ENCODE measurements at places on chromosomes 2 and 18.
A peak's percentile ranks its signal among the peaks of the same experiment; 100 is the strongest.

- no peak for DNase-seq
Measured at GRCh38 chr2:70044290-70045040, 42.8 kb upstream of the PCBP1 start.

GRCh38 chr2:219142329-219142728, 18.3 kb downstream of the NHEJ1 start:
- DNase-seq = no peak

DNA sequence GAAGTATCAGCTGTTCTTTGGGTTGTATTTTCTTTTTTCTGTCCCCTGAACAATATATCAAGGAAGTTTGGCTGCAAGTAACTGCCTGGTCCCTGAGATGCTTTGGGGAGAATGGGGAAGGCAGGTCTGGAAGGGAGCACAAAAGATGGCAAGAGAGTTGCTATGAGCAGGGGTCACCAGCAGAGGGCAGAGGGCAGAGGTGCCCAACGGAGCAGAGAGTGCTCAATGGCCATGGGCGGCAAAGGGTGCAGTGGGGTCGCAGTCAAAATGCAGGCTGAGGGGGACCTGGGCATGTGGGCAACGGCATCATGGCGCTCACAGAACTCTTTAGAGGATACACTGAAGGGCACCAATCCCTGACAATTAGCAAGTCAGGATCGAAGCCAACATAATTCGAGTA, 107.7 kb upstream of the ATP8B1 start:
- no peak for DNase-seq

- DNase-seq = peak; percentile 61
Measured at GRCh38 chr18:43563780-43564179, 286.5 kb upstream of the SYT4 start.

DNA sequence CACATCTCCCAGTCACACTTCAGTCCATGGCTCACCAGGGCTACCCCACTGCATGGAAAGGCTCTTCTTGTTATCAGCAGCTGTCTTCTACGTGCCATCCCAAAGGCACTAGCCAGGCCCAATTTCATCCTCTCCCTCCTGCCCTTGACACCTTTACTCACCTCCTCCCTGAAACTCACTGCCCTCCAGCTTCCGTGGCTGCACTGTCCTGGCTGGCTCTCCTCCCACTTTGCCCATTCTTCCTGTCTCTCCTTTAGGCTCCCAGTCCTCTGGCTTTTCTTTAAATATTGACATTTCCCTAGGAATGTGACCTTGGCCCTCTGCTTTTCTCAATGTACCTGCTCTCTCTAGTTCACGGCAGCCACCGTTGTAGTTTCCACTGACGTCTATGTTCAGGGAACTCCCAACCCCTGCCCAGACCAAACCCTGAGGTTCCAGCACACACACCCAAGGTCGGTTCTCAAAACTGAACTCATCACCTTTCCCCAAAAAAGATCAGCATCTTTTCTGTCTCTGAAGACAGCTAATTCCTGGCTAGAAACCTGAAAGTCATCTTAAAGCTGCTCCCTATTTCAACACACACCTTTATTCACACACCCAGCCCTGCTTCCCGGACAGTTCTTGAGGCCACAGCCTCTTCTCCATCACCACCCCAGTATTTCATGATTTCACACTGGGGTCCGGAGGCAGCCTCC, 36.7 kb downstream of the WDFY1 start:
- DNase-seq = no peak

DNA sequence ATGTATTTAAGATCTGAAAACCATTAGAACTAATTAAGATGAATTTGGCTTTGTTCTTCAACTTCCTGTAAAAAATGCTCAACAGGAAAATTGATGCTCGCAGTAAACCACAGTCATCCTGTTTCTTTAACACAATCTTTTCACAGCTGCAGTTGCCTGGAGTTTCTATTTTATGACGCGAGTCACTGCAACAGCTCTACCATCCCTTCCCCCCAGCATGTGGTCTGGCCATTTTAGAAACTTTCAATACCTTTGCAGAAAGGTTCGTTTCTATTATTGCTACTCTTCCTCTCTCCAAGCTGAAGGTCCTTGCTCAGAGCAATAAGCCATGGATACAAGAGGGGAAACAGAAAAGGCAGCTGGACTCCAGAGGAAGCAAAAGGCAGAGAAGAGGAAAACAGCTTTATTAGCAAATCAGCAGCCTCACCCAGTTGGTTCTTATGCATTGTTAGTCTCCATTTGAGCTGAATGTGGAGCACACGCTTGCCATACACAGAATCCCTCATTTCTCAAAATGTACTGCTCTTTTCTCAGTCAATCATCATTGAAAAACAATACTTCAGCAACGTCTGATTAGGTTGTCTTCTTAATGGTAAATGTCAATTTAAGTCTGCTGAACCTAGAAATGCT, 3.9 kb downstream of the WIPF1 start:
- DNase-seq = no peak

- no peak for DNase-seq
Measured at GRCh38 chr2:169761251-169761969, 27.8 kb downstream of the KLHL23 start.

DNA sequence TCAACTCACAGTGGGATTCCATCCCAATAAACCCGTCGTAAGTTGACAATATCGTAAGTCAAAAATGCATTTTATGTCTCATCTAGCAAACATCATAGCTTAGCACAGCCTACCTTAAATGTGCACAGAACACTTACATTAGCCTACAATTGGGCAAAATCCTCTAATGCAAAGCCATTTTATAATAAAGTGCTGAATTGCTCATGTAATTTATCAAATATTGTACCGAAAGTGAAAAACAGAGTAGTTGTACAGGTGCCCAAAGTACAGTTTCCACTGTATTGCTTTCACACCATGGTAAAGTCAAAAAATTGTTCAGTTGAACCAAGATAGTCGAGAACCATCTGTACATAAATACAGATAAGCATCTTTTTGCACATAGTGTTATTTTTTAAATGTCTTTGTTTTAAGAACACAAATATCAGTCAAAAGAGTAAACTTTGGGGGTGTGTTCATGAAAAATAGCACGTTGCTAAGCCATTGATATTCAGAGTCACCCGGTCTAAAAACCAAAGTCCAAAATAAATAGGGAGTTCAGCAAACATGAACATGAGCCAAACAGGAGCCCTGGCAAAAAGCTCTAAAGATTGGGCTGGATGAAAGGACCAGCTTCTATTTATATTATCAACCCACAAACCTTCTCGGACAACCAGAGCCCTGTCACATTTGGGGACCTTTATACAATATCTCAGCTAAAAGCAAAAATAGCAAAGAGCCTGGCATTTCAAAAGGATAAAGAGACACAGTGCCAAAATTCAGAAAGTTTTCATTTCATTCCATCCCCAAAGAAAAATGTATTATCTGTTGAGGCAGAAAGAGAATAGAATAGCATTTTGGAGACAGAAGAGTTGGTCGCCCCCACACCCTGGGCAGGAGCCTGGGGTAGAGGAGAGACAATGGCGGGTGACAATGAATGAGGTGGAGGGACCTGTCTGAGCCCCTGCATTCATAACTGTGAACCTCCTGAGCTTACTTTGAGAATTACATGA, 105.9 kb upstream of the SH3BP4 start:
- no peak for DNase-seq

DNA sequence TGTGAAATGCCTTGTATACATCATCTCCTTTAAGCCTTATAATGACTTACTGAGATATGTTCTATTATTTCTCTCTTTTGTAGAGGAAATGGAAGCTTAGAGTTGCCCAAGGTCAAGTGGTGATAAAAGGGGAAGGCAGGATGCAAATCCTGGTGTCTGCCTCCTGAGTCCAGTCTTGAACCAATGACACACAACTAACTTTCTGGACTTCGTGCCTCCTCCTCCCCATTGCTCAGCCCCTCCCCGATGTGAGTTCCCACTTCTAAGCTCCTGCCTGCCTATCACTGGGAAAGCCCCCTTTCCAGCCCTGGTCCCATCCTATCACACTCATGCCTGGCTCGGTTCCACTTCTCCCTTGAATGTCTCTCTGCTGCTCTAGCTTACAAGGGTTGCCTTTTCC, 6.9 kb upstream of the CTIF start:
- no peak for DNase-seq

- peak; percentile 24 for DNase-seq
Measured at GRCh38 chr18:39199231-39199855, 1633.7 kb upstream of the CELF4 start.

- no peak for DNase-seq
Measured at GRCh38 chr2:74000666-74001065, 16.0 kb downstream of the TET3 start.

DNA sequence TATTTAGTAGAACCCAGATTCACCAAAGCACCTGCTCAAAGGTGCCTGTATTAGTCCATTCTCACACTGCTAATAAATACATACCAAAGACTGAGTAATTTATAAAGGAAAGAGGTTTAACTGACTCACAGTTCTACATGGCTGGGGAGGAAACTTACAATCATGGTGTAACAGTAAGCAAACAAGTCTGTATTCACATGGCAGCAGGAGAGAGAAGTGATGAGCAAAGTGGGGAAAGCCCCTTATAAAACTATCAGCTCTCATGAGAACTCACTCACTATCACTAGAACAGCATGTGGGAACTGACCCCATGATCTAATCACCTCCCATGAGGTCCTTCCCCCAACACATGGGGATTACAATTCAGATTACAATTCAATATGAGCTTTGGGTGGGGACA, 28.0 kb upstream of the DDX18 start:
- no peak for DNase-seq

GRCh38 chr2:65992198-65992554, 442.7 kb upstream of the MEIS1 start:
- no peak for DNase-seq

DNA sequence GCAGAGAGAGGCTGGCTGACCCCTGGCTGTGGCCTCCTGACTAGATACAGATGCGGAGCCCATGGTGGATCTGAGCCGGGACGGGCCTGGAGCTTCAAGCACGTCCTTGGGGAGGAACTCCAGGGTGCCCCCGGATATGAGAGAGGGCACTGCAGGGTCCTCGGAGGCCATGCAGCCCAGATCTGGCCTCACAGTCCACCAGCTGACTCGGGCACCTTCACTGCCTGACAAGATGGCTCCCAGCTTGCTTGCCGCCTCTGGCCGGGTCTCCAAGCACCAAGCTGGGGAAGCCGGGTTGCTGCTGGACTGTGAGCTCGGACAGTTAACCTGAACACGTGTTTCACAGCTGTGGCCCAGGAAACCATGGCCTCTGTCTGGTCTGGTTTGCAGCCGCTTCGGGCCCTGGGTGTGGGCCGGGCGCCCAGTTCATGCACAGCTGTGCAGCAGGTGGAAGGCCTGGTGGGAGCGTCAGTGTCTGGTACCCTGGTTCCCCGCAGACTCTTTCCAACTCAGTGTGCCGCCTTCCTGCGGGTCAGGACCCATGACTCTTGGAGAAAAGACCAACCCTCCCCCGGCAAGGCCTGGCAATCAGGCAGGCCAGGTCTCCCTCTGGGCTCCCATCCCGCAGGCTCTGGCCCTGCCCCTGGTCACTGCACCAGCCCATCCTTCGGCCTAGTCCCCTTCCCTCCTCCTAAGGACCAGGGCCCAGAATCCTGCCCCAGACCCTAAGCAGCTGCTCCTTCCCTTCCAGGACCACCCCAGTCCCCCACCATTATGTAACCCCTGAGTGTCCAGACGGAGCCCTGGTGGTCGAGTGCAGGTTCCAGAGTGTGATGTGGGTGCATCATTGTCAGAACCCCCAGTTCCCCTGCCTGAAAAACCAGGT, 74.6 kb upstream of the OTOS start:
- DNase-seq = no peak

- no peak for DNase-seq
Measured at GRCh38 chr2:70620020-70620419, 66.4 kb upstream of the TGFA start.

Measured in NCI-H1105 treated with DMSO at 0.1 percent for 48 hours (cell line).